ENCODE measurements at places on chromosomes 5 and 9.
A peak's percentile ranks its signal among the peaks of the same experiment; 100 is the strongest.

DNA sequence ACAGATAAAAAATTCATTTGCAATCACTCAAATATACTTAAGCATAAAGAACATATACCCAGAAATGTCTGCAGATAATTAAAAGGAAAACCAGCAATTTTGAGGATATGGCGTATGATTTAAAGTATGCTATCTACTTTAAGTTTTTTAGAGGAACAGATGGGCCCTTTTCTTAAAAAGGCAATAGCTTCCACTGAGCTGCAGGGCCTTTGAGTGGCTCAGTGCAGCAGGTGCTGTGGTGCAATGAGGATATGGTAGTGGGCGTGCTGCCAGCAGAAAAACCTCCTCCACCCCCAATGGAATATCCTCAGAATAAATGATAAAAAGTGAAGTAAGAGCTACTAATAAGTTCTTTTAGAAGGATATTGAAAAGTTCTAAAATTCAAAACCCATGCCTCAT lies 814.5 kb downstream of the MTRR start:
- no peak for DNase-seq

GRCh38 chr5:118095115-118095514 lies 893.2 kb downstream of the DTWD2 start:
- no peak for DNase-seq

DNA sequence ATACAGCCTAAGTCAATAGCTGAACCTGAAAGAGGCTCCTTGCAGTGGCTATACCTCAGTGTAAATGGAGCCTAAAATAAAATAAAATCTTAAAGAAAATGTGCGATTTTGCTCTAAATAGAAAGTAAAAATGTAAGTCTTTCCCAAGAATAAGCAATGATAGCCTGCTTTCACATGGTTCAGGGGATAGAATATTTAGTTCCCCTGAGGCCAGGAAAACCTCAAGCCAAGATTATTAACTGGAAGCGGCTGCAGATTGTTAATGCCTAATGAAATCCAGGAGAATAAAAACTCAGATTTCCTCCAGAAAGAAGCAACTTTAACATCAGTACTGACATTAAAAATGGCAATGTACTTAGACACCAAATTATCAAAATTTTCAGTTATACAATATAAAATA lies 463.7 kb downstream of the CYLC2 start:
- no peak for DNase-seq

DNA sequence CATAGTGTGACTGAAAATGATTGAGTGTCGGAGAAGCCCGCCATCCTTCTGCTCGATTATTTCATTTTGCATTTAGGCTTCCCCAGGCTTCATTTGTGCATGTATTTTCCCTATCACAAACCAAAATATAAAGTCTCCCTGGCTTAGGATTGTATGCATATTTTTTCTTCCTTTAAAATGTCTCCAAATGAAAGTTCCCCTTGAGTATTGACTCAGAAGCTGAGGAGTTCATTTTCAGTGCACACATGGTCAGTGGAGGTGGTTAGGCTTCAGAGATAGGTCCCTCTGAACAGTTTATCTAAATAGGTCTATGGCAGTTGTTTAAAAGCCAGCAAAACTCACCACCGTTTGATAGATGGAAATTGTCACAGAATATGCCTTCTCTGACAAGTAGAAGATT lies 97.2 kb downstream of the TLE4 start:
- no peak for DNase-seq

DNA sequence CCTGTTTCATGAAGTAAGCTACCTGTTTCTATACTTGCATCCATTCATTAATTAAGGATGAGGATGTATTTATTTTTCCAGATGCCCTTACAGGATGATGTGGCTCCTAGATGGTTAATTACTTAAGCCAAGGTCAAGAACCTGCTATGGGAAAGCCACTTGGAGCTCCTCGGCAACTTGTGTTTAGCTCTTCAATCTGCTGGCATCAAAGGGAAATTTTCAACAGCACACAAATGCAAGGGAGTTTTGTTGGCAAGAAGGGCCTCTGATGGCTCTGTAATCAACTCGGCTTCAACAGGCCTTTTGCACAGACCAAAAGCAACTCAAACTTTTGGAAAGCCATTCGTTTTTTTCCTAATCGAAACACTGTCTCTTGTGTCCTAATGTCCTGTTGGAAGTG lies 125.3 kb downstream of the EFNA5 start:
- DNase-seq: no peak

DNA sequence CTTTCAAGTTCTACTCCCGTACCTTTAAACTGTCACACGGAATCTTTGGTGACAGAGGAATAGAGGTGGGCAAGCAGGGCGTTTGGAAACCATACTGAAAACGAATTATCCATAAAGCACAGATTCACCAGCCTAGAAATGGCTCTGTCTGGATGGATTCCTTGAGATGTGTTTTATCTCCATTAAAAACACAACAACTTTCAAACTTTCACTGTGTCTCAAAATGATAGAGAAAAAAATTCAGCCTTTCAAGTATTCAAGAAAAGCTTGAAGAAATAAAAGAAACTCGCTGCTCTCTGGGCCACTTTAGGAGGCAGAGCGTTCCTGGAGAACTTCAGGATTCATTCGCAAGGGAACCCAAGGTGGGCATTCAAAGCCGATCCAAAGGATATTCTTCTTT lies 589 bp upstream of the THBS4 start:
- no peak for DNase-seq

DNA sequence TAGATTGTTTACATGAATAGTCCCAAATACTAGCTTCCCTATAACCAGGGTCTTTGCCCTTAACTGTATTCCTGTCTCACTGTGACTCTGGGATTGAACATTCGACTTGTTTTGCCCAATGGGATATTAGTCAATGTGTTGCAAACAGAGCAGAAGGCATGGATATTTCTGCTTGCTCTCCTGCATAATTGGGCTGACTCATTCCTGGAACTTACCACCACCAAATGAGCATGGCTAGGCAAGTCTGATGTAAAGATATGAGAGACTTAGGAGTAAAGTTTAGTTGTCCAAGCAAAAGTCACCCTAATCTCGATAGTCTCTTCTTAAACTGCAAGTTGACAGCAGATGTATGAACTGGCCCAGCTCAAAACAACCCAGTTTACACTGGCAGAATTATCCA lies 273.5 kb upstream of the CCNG1 start:
- DNase-seq: no peak

- peak; percentile 14 for DNase-seq
These were observed 3.9 kb downstream of the EXOC3 start for GRCh38 chr5:446883-447263.

DNA sequence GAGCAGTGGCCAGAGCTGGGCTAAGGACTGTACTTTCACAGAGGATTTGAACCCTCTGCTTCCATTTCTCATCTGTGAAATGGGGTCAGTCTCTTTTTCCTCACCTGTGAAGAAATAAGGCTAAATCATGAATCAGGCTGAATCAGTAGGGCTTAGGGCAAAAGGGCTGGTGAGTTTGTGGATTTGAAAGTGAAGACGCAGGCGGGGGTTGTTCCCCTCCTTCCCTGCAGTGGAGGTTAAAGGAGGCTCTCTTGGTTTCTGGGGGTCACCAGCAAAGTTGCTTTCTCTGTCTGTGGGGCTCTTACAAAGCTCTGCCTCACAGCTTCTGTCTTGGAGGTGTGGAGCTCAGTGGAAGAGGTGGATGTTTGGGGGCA lies 17.6 kb upstream of the NDST1 start:
- DNase-seq: no peak

- no peak for DNase-seq
These were observed 178.3 kb downstream of the DEPDC1B start for GRCh38 chr5:60521376-60522291.

- DNase-seq: no peak
These were observed 149.1 kb downstream of the TLE1 start for GRCh38 chr9:81540142-81540710.

DNA sequence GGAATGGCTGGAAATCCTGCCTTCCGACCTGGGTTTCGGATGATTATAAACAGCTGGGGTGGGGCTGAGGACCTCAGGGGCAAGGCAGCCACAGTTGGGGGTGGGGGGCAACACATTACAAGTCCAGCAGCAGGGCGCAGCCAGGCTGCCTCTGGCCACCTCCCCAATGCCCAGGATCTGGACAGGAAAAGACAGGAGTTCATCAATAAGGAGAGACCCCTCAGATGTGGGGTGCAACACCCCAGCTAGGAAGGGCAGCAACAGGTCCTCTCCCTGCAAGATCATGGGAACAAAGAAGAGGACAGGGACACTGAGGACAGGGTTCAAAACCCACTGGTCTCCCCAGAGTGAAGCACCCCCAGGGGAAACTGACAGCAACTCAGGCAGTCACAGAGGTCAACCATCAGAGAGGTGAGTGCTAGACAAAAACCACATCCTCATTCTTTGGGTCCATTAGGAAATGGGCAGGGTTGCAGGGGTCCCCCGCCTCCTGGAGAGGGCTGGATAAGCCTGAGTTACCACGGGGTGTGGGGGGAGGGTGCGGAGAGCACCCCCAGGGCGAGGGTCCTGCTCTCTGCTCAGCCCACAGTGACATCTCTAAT lies 33.5 kb downstream of the SEMA4D start:
- DNase-seq: no peak

Measured in stromal cell of bone marrow (primary cell).